GM12878 (cell line): ENCODE measurements at places on chromosomes 4 and X. TPM values are rescaled to one million over a fixed set of nuclear protein-coding genes. Genes with fewer than 3 reads are reported as not detected.
A peak's percentile ranks its signal among the peaks of the same experiment; 100 is the strongest.

- no peak for DNase-seq
These were observed 7.2 kb upstream of the LEF1 start for GRCh38 chr4:108175966-108176365.

DNA sequence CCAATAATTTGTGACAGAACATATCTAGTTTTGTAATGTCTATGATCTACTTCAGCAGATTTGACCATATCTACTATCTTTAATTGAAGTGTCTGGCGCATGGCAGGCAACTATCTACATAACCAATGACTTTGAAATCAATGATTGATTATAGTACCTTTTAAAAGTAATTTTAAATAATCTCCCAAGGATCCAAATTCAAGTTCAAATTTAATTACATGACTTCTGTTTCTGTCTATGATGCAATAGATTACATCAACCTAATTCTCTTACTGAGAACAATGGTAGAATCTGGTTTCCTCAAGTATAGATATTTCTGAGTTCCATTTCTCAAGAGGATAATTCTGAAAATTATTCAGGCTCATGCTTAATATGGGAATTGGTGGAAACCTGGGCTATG lies 177.4 kb upstream of the IL15 start:
- no peak for DNase-seq

GRCh38 chrX:154486052-154486395 lies 391 bp downstream of the UBL4A start:
- no peak for DNase-seq

DNA sequence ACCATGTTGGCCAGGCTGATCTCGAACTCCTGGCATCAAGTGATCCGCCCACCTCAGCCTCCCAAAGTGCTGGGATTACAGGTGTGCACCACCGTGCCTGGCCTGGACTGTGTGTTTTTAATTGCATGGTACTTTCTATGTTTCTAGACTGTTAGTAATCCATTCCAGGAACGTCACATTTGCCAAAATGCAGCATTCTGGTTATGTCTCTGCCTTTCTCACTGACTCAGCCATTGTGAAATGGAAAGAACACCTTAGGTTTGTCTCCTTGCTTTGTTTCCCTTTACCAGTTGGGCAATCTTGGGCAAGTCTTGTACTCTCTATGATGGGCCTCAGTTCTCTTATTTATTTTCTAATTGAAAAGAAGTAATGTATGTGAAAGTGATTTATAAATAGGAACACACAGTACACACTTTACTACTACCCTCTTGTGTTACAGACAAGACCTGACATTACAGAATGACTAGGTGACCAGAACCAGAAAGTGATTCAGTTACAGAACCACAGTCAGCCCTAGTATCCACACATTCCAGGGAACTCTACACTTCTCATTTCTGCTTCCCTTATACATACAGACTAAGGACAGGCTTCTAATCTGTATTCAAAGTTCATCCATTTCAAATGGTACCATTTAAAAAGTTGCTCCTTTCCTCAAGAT lies 187.1 kb downstream of the MGST2 start:
- DNase-seq, result no peak

- no peak for DNase-seq
These were observed 1.9 kb upstream of the RAB33B start for GRCh38 chr4:139451997-139452396.

DNA sequence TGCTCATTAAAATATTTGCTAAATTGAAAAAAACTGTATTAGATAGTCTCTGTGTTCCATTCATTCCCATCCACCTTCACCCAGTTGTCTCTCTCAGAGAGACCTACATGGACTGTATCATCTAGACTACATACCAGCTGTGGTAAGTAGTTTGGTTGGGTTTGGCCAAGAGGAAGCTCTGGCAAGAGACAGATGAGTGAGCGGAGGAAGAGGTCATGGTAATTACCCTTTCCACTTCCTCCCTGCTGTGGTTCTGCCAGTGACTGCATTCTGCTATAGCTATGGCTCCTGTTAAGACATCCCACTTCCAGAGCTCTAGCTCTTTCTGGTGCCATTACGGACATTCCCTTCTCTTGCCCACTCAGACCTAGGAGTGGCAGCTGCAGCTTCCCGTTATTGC lies 239.0 kb upstream of the MID1 start:
- no peak for DNase-seq

DNA sequence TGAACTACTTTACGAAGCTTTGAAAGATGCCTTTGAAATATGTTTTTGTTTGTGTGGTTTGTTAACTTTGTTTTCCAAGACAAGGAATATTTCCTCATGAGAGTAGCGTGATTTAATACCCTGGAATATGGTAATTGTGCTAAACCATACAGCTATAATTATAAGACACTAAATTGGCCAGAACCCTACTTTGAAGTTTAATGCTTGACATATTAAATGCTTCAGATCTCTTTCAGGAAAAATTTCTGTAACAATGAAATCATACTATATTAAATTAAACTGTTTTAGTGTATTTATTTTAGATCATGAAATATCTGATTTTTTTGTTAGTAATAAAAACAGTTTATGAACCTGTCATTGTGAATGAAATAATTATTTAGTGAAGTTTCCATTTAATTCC lies 63.5 kb downstream of the DCLK2 start:
- no peak for DNase-seq

- DNase-seq, result no peak
These were observed 1.0 kb downstream of the GPR50 start for GRCh38 chrX:151177141-151178027.

GRCh38 chrX:55451626-55451989 lies 319 bp upstream of the MAGEH1 start:
- DNase-seq, result no peak

GRCh38 chr4:91485415-91485814 lies 818.4 kb upstream of the GRID2 start:
- DNase-seq, result no peak

GRCh38 chr4:8465615-8466611 lies 25.3 kb downstream of the TRMT44 start:
- no peak for DNase-seq

GRCh38 chrX:110962451-110962850 lies 133.5 kb upstream of the PAK3 start:
- no peak for DNase-seq

- peak; percentile 38 for DNase-seq
These were observed 29.6 kb downstream of the ADH7 start for GRCh38 chr4:99405433-99406115.

- DNase-seq, result peak; percentile 33
These were observed 249.1 kb downstream of the SPIN4 start for GRCh38 chrX:63101879-63102620.

- no peak for DNase-seq
These were observed 22.7 kb upstream of the MSN start for GRCh38 chrX:65644621-65645289.

DNA sequence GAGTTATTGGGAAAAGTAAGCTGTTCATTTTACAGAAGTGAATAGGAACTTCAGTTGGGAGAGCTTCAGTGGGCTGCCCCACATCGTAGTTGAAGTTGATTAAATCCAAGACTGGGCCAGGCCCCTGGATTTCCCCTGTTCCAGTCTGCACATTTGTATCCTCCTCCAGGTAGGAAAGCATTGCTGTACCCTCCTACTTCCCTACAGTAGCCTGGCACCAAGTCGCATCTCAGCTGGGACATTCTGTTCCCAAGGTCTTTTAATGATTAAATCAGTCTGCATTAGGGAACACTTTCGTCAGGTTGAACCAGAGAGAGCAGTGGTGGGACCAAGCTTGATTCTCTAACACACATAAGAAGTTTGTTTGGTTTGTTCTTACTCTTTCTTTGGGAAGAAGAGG lies 165.8 kb upstream of the PPARGC1A start:
- no peak for DNase-seq

GRCh38 chr4:153096344-153096743 lies 107.9 kb upstream of the TRIM2 start:
- no peak for DNase-seq

DNA sequence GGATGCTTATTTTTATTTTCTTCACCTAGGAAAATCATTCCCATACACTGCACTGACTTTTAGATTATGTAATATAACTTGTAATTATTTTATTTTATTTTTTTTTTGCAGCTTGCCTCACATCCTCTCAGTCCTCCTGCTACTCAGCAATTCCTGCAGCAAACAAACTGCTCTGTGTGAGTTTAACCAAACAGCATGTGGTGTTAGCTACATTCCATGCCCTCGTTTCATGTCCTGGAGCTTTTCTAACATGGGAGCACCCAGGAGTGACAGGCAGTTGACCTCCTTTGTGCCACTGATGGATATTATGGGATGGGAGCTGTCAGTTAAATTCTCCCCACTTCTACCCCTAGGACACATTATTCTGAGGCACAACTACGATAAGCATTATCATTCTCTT lies 24.8 kb downstream of the CXCL1 start:
- DNase-seq, result no peak

- no peak for DNase-seq
These were observed 24.5 kb upstream of the VEGFC start for GRCh38 chr4:176817204-176817603.

GRCh38 chrX:103254171-103254824 lies 657 bp downstream of the TCEAL8 start:
- DNase-seq, result peak; percentile 3

DNA sequence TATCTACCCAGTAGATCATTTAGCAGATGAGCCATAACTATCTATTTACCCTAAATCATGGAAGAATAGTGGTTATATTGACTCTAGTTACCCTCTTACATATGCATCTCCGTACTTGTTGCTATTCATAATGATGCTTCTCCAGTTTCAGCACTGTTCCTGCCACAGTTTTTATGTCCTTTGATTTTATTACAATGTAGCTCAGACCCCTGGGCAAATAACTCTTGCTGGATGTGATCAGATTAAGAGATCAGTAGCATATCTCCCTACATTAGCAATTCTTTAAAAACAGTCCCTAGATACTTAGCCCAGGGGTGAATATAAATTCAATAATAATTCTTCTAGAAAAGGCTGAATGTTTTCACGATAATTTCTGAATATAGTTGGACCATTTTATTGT lies 696.5 kb downstream of the ADGRL3 start:
- no peak for DNase-seq

ATOH1 gene
- total RNA-seq, result not detected in 2 replicates

ZFP42 gene
- total RNA-seq, result 0.13 and 0.16 TPM in 2 replicates

DCAF8L1 gene
- total RNA-seq, result not detected in 2 replicates

TMSB15C gene
- 3.9 and 5.6 TPM in 2 replicates for total RNA-seq

WDFY3 gene
- 0.18 and 0.21 TPM in 2 replicates for total RNA-seq

ARMCX4 gene
- total RNA-seq, result 0.90 and 1.1 TPM in 2 replicates

MAGEC2 gene
- not detected in 2 replicates for total RNA-seq

BEX2 gene
- 0.56 and 0.80 TPM in 2 replicates for total RNA-seq

RIPPLY1 gene
- not detected in 2 replicates for total RNA-seq

PTTG2 gene
- 0.40 and 0.44 TPM in 2 replicates for total RNA-seq

GPRASP2 gene
- 0.26 and 0.29 TPM in 2 replicates for total RNA-seq

CSAG1 gene
- total RNA-seq, result not detected in 2 replicates
